Endothelial cell of umbilical vein (primary cell): ENCODE measurements at places on chromosomes 3 and 15.

- DNase-seq = peak; percentile 88
These were observed 84.5 kb upstream of the FNDC3B start for GRCh38 chr3:171954690-171955383.

- no peak for DNase-seq
These were observed 25.9 kb downstream of the ADGRG7 start for GRCh38 chr3:100635273-100635701.

GRCh38 chr3:9761919-9762318, 7.8 kb downstream of the CAMK1 start:
- no peak for DNase-seq

DNA sequence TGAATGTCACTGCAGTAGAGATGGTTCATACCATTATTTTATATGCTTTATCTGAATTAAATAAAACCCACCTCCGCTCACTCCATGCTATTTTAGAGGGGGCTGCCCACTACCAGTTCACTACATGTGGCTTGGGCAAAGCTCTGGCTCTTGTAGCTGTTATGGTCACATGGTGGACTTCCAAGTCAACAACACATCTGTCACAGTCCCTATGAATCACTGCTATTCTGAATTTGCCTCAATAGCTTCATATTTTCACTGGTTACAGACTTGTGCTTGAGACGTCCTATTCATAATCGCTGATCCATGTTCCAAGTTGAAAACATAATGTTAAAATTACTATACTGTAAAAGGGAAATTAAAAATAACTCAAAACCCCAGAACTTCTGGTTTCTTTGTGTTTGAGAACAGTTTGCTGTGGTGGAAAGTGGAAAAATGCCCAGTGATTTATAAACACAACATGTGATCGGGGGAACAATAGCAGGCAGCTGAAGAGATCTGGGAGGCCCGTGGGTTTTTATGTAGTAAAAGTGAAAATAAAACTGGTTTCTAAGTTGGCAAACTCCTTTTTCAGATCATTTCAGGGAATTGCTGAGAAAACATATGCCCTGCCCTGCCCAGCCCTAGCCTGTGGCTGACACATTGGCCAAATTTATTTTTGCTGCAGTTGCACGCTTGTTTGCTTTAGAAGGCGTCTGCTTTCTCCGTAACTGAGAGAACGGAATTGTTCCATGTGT, 128.8 kb upstream of the PRR23C start:
- DNase-seq = peak; percentile 41

DNA sequence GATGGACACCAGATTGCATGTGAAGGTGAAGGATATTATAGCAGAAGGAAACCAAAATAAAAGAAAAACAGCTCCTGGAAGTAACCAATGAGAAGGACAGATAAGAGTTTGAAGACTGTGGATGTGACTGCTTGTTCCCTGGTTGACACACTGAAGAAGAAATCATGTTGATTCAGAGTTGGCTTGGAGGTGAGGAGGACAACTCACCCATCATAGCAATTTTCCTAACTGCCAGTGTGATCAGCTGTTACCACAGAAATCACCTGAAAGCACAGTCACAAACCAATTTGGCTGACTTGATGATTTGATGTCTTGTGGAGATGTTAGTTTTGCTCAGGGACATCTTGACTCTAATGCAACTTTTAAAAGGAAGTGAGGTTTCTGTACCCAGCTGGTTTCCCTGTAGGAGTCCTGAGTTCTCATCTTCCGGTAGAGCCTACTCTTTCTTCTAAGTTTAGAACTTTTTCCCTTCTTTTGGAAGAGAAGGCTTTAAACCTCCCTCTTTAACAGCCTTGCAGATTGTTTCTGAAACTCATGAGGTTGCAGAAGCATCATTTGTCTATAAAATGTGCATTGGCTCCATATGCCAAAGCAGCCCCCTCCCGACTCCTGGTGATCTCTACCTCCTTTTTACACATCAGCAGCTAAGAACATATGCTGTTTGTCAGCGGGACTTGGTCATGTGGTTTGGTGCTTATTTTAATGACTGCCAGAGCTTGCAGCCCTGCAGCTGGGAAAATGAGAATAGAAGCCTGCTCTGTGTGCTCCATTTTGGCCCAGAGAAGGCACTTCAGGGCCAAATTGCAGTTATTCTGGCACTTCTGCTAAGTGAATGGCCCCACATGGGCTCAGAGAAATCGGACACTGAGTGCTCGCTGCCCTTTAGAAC, 10.3 kb downstream of the ATG7 start:
- no peak for DNase-seq

DNA sequence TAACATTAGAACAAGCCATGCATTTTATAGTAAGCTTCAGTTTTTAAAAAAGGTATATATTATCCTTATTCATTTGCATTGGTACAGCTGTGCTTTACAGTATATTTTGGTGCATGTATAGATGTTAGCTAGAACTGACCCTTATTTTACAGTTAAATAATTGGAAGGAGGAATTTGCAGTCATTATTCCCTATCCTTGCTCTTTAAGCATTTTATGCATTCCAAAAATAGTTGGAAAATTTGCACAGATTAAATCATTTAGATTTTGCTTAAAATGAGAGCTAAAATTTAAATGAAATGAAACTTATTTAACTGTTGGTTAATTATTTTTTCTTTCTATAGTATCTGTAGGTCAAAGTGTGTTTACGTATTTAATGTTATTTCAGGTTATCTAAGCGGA, 667.1 kb downstream of the NAALADL2 start:
- peak; percentile 32 for DNase-seq

DNA sequence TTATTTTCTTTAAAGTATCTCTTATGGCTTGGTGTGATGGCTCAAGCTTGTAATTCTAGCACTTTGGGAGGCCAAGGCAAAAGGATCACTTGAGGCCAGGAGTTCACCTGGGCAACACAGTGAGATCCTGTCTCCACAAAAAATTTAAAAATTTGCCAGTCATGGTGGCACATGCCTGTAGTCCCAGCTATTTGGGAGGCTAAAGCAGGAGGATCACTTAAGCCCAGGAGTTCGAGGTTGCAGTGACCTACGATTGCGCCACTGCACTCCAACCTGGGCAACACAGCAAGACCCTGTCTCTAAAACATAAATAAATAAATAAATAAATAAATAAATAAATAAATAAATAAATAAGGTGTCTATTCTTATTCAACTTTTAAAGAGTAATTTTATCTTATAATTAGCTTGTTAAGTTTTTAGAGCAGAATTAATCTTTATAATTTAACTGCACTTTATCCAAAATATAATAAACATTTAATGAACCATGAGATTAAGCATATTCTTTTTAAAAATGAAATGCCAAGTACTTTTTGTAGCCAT, 48.0 kb downstream of the KPNA1 start:
- DNase-seq = no peak

GRCh38 chr3:102083473-102083872, 234.2 kb downstream of the NFKBIZ start:
- DNase-seq = no peak

- DNase-seq = no peak
These were observed 34.8 kb downstream of the PDHB start for GRCh38 chr3:58398669-58399333.

- no peak for DNase-seq
These were observed 70.4 kb upstream of the GATA2 start for GRCh38 chr3:128563439-128563838.

- peak; percentile 80 for DNase-seq
These were observed 52.7 kb downstream of the TFG start for GRCh38 chr3:100761951-100762350.

DNA sequence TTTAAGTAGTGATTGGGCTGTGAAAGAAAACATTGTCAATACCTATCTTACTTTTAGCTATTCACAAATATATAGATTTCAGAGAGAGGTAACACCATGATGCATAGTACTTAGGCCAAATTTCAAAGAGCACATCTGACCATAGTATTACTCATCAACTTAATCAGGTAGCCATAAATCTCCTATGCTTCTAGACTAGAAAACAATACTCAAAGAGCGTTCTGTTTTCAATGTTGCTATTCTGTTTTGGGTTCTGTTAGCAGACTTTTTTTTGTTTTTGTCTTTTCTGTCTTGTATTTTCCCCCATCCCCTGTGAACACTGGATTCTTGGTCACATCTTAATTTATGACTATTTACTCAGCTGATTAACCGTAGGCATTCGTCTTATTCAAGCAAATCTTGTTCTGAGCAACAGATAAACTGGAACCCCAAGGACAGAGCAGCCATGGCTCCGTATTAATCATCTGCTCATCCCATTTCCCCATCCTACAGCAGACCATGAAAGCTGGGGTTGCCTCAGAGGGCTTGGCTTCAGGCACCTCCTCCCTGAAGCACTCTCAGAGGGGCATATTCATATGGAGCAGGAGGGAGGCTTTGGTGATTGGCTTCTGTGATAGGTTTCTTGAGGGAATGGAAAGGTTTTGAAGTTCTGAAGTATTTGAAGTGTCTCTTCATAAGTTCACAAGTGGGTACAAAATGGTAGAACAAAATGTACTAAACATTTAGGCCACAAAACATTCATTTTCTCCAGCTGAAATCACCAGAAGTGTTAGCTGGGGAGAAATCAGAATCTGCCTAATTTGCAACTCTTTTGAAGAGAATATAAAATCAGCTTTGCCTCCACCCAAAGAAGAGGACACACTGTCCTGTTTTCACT, 105.3 kb downstream of the TNIK start:
- no peak for DNase-seq

DNA sequence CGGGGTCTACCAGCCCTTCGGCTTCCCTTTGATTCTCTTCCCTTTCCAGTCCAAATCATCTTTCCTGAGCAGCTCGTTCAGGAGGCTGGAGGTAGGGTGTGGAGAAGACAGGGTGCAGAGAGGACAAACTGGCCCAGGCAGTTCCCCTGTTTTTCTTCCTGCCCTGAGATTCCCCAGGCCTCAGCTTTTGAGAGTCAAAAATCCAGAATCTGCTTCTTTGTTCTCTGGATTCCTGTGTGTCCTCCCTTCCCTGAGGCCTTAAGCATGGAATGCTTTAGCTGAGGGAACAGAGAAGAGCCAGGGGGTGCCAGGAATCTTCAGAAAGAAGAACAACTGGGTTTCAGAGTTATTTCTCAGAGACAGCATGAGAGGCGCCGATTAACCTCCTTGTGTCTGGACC, 26.7 kb upstream of the LRTM1 start:
- DNase-seq = no peak

GRCh38 chr15:93800805-93801204, 430.6 kb upstream of the MCTP2 start:
- DNase-seq = no peak

DNA sequence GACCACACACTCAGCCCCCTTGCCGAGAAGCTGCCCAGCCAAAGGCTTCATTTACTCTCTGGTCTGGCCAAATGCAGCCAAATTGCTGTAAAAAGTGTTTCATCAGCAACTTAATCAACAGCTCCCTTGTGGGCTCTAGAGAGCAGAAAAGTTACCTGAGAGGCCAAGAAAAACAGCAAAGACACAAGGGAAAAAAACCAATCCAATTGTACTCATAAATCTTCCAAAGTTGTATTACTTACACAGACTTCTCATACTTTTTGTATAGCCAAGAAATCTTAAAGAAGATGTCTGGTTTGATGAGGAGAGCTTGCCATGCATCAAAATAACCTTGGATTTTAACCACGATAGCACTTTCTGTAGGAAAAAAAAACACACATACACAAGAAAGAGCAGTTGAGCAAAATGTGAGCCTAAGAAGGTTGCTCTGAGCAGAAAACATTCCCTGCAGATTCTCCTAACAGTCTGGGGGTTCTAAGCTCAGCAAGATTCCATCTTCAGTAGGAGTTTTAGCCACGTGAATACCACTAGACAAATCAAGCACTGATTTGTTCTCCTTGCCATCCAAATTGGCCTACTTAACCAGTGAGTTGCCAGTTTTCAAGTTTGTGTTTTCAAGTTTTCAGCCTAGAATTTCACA, 120.0 kb downstream of the CYP19A1 start:
- DNase-seq = no peak

DNA sequence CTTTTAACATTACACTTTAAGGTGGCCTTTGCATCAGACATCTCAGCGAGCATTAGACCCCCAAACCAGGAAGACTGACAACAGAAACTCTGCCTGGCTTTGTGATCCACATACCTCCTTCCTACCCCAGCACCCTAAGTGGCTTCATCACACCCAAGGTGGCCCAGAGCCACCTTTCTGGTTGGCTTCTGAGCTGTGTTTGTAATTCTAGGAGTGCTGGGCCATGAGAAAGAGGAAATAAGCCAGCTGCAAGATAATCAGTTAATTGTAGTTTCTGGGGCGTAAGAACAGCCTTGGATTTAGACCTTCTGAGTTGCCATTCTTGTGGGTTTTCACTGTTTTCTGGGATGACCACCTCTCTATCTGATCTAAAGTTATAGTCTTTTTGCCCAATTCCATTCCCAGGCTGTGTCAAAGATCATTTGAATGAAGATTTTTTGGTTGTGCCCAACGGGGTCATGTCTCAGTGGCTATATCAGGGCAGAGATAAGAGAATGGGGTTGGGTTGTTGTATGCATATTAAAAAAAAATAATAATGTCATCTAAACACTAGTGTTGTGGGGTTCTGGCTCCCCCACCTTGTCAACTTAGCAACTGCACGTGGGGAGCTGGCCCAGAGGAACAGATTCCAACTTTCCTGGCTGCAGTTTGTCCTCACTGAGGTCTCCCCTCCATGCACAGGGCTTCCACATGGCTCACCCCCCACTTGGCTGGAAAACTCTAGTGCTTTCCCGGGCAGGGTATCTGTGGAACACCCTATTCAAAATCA, 234.8 kb upstream of the WNT5A start:
- DNase-seq = no peak

- DNase-seq = no peak
These were observed 166.6 kb downstream of the MCTP2 start for GRCh38 chr15:94398001-94398400.

GRCh38 chr3:55592572-55592971, 105.5 kb upstream of the WNT5A start:
- DNase-seq = no peak

GRCh38 chr3:4038351-4038750, 239.1 kb downstream of the LRRN1 start:
- no peak for DNase-seq

DNA sequence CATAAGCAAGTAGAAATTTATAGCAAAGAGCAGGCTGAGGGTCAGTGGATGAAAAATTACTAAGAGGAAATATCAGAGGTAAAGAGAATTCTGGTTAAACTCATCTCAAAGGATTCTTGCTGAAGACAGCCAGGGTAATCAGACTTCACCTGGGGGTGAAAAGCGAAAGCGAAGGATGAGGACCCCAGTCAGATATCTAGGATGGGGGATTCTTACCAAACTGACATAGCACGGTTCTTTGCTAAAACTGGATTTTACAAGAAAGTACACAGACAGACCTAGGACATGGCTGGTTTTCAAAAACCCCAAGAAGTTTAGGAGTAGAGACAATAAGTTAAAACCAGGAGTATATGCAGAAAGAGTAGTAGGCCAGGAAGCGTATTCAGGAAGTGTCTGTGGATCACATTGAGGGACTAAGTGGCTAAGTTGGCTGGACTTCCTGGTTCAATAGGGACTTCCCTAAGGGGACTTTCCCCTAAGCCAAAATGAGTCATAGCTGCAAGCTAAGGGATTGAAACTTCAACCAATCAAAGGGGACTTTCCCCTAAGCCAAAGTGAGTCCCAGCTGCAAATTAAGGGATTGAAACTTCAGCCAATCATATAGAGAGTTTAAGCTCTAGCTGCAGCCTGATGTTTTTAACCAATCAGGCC, 2.4 kb upstream of the CFAP91 start:
- peak; percentile 46 for DNase-seq
